Activated CD4-positive, alpha-beta T cell treated with anti-CD3 and anti-CD28 coated beads, Interleukin-2, amount 10 ng/mL, durations not matched to agents 7 days and 5 days (primary cell): ENCODE measurements at places on chromosomes 2 and 18. TPM values are rescaled to one million over a fixed set of nuclear protein-coding genes. Genes with fewer than 3 reads are reported as not detected.

The PIK3C3 gene
- 45.1 TPM for total RNA-seq

The ANKRD30B gene
- not detected for total RNA-seq

The MALL gene
- total RNA-seq, result 0.19 TPM

- DNase-seq, result no peak
- peaks cover 5% of the 10 kb centered on the region for H3K27me3 ChIP-seq
- H3K4me3 ChIP-seq, result no peak overlapping the region
These were observed 8.5 kb downstream of the DTNA start for GRCh38 chr18:34718610-34719009.

- no peak overlapping the region for H3K4me3 ChIP-seq
- no peak for DNase-seq
- H3K4me1 ChIP-seq, result no peaks in the 10 kb centered on the region
These were observed 116.3 kb upstream of the KLHL29 start for GRCh38 chr2:23268467-23269263.

The YIPF4 gene
- total RNA-seq, result 39.9 TPM
